ENCODE measurements at places on chromosomes 1 and 21. TPM values are rescaled to one million over a fixed set of nuclear protein-coding genes. Genes with fewer than 3 reads are reported as not detected.

The LRRN2 gene
- not detected for total RNA-seq

The BMP8B gene
- total RNA-seq: 0.76 TPM

The SLC6A17 gene
- not detected for total RNA-seq

The LYPD8 gene
- not detected for total RNA-seq

The BLACAT1 gene
- total RNA-seq: 0.30 TPM

The HCRTR1 gene
- total RNA-seq: not detected

The RNF186 gene
- total RNA-seq: not detected

The CLDN14 gene
- not detected for total RNA-seq

The RIMKLA gene
- 0.06 TPM for total RNA-seq

The GLIS1 gene
- not detected for total RNA-seq

The B3GALT5 gene
- 0.09 TPM for total RNA-seq

The FCRL1 gene
- 5.1 TPM for total RNA-seq

The NTNG1 gene
- not detected for total RNA-seq

The SPRR3 gene
- not detected for total RNA-seq

The PPIAL4G gene
- total RNA-seq: 2.1 TPM

The ENAH gene
- not detected for total RNA-seq

The BCL2L15 gene
- total RNA-seq: 3.6 TPM

The DYRK1A gene
- total RNA-seq: 127 TPM

The FAM3B gene
- not detected for total RNA-seq

The C4BPA gene
- not detected for total RNA-seq

The PIK3R3 gene
- 2.3 TPM for total RNA-seq

The PLA2G2D gene
- total RNA-seq: not detected

The TBX19 gene
- 2.8 TPM for total RNA-seq

The SLAMF7 gene
- 32.0 TPM for total RNA-seq

The CTSK gene
- 11.5 TPM for total RNA-seq

The TNFSF4 gene
- total RNA-seq: 3.8 TPM

The RPF1 gene
- total RNA-seq: 45.9 TPM

The NEK2 gene
- 0.16 TPM for total RNA-seq

The FNDC10 gene
- total RNA-seq: 6.2 TPM

The MRTO4 gene
- total RNA-seq: 13.0 TPM

The TP73 gene
- 0.12 TPM for total RNA-seq

The LIX1L gene
- total RNA-seq: 44.4 TPM

The GPR3 gene
- total RNA-seq: 0.21 TPM

The HSD3B2 gene
- total RNA-seq: not detected

The STUM gene
- not detected for total RNA-seq

The SLC25A44 gene
- 24.0 TPM for total RNA-seq

The SPRR2G gene
- not detected for total RNA-seq

The HMGN1 gene
- total RNA-seq: 211 TPM

The HAO2 gene
- not detected for total RNA-seq

The HLX gene
- total RNA-seq: 0.32 TPM

The CELA2B gene
- 0.30 TPM for total RNA-seq
